NCI-H2081 (cell line): ENCODE measurements at places on chromosomes 12 and 14.

GRCh38 chr14:89641495-89642175 is 224.6 kb upstream of the FOXN3 start:
- no peak for DNase-seq

DNA sequence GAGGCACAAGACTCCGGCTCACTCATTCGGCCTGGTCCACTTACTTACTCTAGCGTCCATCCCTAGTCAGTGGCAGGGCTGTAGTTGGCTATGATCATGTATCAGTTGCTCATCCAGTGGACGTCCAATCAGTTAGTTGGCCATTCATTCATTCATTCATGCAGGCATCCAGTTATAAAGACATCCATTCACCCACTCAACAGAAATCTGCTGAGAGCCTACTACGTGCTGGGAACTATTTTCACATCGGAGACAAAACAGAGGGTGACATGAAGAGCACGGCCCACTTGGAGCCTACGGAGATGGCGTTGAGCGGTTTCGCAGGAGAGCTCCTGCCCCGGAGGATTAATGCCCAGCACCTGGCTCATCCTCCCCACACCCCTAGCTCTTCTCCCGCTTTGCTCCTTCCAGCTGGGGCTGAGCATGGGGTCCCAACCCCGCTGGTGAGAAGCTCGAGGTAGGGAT is 49.7 kb downstream of the SNAPC1 start:
- no peak for DNase-seq

GRCh38 chr14:96049932-96050331 is 10.8 kb downstream of the C14orf132 start:
- DNase-seq, result no peak

DNA sequence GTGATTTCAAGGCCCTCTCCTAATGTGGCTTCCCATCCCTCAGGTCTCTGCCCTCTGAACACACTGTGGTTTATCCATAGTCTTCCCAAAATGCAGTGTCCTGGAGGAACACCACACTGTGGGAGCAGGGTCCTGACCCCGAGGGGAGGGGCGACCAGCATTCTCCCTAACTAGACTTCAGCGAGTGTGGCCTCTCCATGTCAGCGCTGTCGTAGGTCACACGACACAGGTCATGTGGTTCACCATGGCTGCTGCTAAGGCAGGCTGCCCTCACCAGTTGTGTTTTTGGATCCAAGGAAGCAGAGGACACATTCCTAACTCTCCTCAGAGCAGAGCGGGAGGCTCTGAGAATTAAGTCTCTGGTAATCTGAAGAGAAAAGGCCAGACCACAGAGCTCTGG is 50.5 kb downstream of the SSH1 start:
- DNase-seq, result no peak

GRCh38 chr14:51883232-51883631 is 22.8 kb downstream of the GNG2 start:
- peak; percentile 15 for DNase-seq

- DNase-seq, result no peak
Measured at GRCh38 chr12:67621112-67621511, 27.4 kb upstream of the DYRK2 start.

DNA sequence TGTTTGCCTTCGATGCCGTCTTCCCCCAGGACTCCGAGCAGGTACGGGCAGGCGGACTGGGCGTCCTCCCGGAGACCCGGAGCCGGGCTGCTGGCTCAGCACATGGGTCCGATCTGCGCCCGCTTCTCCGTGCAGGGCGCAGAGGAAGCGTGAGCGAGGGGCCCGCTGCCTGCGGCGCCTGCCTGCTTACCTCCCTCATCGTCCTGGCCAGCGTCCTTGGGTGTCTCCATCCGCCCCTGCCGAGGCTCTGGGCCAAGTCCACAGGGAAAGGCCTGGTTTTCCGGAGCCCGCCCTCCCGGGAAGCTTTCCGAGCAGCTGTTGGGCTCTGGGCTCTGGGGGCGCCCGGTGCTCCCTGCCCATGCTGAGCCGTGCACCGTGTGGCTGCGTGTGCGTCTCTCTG is 33.5 kb downstream of the KIF26A start:
- no peak for DNase-seq

GRCh38 chr14:76814726-76815645 is 2.3 kb upstream of the ANGEL1 start:
- no peak for DNase-seq

GRCh38 chr14:41303506-41303905 is 303.2 kb upstream of the LRFN5 start:
- DNase-seq, result no peak

GRCh38 chr12:22728987-22729386 is 104.0 kb downstream of the ETNK1 start:
- no peak for DNase-seq

DNA sequence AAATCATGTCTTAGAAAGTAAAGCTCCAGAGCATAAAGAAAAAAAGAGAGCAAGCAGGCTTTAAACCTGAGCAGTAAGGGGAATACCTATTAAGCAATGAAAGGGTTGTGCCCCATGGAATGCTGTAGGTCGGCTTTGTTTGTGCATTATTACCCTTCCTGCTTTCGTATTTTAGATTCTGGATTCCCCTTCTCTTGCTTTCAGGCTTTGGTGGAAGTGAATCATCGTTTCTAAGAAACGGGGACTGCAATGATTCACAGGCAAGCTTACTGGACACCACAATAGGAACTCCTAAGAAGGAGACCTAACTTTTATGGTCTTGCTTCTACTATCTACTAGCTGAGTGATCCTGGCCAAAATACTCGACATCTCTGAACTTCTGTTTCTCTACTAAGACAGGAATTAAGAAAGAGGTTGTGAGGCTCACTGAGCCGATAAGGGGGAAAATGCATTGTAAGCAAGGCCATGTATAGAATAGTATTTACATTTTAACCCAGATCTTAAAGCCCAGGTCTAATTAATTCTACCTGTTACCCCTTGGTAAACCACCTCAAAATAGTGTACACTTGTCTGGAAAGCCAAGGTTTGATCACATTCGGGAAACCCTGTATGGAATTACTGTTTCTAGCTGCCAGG is 1.2 kb upstream of the BMAL2 start:
- no peak for DNase-seq

- no peak for DNase-seq
Measured at GRCh38 chr12:31605531-31605930, 14.6 kb upstream of the DENND5B start.

GRCh38 chr12:57416039-57416996 is 14.5 kb downstream of the R3HDM2 start:
- DNase-seq, result no peak

GRCh38 chr14:91346838-91347173 is 70.8 kb downstream of the CCDC88C start:
- no peak for DNase-seq

DNA sequence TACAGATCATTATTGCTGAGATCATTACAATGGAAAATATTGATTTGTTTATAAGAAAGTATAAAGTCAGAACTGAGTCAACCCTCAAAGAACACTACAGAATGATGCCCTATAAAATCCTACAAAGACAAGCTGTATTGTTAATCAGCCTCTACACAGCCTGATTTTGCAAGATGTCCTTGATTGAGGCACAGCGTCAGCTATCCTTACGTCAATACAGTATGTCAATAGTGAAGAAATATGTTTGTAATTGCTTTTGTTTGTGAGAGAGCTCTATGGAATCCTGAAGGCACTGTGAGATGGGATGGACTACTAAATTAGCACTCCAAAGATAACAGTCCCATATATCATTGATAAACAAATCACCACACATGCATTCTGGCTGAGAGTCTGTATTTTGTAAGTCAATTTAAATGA is 70.7 kb downstream of the RASSF9 start:
- DNase-seq, result peak; percentile 21

DNA sequence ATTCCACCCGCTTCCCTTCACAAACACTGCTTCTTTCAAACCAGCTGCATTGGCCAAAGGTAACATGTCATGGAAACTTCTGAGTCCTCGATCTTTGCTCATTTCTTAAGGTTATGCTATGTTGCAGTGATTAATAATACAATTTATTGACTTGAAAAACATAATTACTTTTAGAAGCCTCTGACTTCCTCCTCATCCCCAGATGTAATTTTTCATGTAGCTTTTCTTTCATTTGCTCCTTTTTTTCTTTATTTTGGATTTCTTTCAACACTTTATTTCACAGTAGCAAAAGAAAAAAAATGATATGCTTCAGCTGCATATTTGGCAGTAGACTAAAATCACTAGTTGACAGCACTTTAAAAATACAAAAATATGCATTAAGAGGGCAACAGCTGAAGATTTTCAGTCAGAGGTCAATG is 116.2 kb downstream of the LRRIQ1 start:
- no peak for DNase-seq

DNA sequence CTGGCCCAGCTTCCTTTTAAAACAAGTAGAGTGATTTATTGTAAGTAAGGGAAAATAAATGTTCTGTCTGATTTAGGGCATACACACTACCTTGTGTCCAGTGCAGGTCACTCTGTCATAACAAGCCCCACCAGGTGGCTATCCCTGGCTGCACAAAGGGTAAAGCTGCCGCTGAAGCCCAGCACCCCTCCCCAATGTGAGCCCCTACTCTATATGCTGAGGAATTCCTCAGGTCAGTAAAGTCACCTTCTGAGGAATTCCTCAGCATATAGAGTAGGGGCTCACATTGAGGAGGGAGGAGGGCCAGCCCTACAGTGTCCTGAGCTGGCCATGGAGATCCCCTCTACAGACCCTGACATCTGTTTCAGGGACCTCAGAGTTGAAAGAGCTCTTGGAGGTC is 67.2 kb downstream of the TBC1D30 start:
- no peak for DNase-seq

- DNase-seq, result no peak
Measured at GRCh38 chr12:52355176-52355575, 12.1 kb downstream of the KRT85 start.

DNA sequence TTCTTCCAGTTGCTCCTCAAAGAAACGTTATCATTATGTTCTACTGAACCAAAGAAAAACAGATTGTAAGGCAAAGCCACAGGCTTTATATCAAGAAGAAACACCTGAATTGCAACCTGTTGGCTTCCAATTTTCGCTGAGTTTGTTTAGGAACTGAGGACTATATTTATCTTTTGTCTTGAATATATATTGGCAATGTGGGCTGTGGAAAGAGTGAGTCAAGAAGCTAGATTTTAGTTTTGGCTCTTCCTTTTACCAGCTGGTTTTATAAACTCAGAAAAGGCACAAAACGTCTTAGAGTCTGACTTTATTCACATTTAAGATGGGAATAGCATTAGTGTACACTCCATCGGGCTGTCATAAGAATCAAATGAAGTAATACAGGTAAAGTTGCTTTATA is 10.4 kb upstream of the PTHLH start:
- DNase-seq, result no peak

GRCh38 chr12:84756961-84757360 is 155.6 kb downstream of the SLC6A15 start:
- DNase-seq, result no peak
